ENCODE measurements at places on chromosomes 6 and 20. TPM values are rescaled to one million over a fixed set of nuclear protein-coding genes. Genes with fewer than 3 reads are reported as not detected.

AURKA gene
- total RNA-seq, result 2.5 TPM

ULBP1 gene
- 2.0 TPM for total RNA-seq

SALL4 gene
- total RNA-seq, result 0.09 TPM

ADGRF4 gene
- not detected for total RNA-seq

CALHM4 gene
- total RNA-seq, result not detected

LBP gene
- not detected for total RNA-seq

BANF2 gene
- not detected for total RNA-seq

CENPQ gene
- 4.3 TPM for total RNA-seq

PSORS1C1 gene
- total RNA-seq, result 10.5 TPM

SMLR1 gene
- total RNA-seq, result not detected

POU5F1 gene
- total RNA-seq, result 5.0 TPM

CFAP61 gene
- 8.6 TPM for total RNA-seq

EYA2 gene
- total RNA-seq, result 3.5 TPM

TENT5A gene
- total RNA-seq, result 26.6 TPM

ADGRF1 gene
- total RNA-seq, result 9.9 TPM

MAS1 gene
- not detected for total RNA-seq

Data from lower lobe of right lung (tissue), 2 donors.